ENCODE measurements at places on chromosomes 3 and 15.
A peak's percentile ranks its signal among the peaks of the same experiment; 100 is the strongest.

GRCh38 chr3:127489357-127489756, 101.2 kb downstream of the TPRA1 start:
- DNase-seq, result no peak

DNA sequence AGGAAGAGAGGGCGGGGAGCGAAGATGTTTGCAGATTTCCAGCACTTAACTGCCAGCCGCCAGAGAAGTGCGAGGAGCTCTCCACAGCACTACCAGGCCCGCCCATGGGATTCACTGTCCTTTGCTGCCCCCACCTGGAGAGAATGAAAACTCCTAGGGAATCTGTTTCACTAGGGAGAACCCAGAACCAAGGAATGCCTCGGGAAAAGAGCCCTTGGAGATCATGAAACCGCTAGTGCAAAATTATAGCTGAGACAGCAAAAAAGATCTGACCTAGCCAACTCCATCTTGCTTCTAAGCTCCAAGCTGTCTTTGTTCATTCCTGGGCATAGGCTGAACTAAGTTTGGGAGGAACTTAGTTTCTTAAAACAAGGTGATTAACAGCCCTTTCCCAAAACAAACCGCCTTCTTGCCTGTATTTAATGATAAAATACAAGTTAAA, 82.6 kb upstream of the GCNT3 start:
- DNase-seq, result peak; percentile 88

GRCh38 chr15:86654501-86654900, 574.8 kb downstream of the AGBL1 start:
- no peak for DNase-seq

DNA sequence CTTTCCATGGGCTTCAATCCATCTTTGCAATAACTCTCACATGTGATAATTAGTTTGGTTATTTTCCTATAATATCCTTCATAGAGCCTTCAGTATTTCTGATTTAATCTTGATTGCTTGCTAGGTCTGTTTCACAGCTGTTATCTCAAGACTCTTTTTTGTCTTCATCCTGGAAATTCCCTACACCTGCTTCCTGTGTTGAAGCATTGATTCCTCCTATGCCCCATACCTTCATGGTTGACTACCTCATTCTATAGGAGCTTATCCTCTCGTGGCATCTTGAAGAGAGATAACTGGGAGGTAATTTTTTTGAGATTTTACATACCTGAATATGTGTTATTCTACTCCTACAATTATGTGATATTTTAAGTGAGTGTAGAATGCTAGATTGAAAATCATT, 26.7 kb downstream of the PIK3CA start:
- DNase-seq, result no peak

GRCh38 chr15:34737477-34737876, 17.3 kb downstream of the GJD2 start:
- no peak for DNase-seq

GRCh38 chr3:109117939-109118338, at the start of gene MORC1:
MORC1 (minus strand) TSS chr3:109118134; CDS start chr3:109118059, 75 bp downstream.
- DNase-seq, result no peak

Data from G401 (cell line).